ENCODE measurements at places on chromosomes 12 and 14.

DNA sequence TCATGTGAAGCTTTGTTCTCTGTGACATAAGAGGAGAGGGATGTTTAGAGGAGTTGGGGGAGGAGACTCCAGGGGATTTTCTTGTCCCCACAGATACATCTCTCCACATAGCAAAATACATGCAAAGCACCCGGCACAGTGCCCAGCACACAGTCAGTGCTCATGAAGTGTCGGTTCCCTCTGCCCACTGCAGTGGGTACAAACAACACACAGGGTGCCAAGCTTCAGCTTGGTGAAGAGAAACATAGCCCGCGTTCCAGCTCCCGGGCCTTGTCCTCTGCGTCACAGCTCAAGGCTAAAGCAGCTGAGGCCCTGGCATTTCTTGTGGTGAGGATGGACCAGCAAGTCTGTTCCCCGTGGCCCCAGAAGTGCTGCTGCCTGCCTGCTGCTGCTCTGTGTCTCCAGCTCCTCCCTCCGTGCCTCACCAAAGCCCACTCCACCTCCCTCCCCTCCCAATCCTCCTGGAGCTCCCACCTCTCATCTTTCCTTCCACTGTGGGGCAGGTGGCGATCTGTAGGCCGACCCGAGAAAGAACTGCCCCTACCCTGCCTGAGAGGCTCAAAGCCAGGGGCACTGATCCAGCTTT lies 57.0 kb upstream of the FKBP4 start:
- no peak for DNase-seq

GRCh38 chr12:18905134-18905533 lies 167.2 kb downstream of the CAPZA3 start:
- DNase-seq, result no peak

DNA sequence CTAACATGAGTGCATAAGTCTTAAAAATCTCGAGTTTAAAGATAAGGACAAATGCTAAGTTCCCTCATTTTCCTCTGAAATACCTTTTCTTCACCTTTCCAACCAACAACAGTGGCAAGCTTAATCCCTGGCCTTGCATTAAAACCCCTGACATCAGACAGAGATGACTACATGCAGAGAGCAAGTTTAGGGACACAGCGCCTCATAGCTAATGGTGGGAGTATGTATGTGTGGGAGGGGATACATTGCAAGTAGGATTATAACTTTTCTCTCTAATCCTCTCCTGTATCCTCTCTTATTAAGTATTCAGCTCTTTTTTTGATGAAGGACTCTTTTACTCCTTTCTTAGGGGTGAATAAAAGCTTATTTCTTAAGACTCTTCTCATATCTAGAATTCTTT lies 547.1 kb downstream of the CCER1 start:
- DNase-seq, result no peak

DNA sequence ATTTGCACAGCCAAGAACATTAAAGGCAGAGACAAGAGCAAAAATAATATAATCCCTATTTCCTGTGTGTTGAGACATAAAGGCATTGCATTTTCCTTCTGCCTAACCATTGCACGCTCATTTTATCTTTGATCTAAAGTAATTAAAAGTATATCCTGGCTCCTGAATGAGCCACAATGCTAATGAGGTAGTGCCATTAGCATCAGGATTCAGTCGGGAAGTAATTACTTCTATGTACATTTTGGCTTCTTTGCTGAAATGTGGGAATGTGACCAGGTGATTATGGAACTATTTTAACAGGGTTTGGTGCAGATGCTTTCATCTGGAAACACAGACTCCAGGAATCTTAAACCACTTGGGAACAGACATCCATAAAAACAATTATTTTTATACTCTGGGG lies 77.4 kb downstream of the TMTC1 start:
- no peak for DNase-seq

- peak; percentile 54 for DNase-seq
These were observed 52.4 kb upstream of the EIF5 start for GRCh38 chr14:103281496-103282231.

DNA sequence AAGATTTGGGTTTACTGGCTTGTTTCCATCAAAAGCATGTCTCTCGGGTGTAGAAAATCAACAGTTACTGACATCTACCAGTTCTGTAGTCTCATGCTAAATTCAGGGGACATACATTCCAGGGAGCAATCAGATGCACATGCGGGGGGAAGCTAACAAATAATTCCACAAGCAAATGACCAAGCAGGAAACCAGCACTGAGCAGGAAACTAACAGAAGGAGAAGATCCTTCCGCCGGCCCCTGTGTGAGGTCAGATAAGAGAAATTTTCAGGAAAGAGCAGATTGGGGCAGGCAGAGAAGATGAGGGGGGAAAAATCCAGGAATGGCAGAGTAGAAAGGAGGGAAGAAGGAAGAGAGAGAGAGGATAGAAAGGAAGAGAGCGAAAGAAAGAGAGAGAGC lies 127.6 kb upstream of the TMCC3 start:
- DNase-seq, result no peak

DNA sequence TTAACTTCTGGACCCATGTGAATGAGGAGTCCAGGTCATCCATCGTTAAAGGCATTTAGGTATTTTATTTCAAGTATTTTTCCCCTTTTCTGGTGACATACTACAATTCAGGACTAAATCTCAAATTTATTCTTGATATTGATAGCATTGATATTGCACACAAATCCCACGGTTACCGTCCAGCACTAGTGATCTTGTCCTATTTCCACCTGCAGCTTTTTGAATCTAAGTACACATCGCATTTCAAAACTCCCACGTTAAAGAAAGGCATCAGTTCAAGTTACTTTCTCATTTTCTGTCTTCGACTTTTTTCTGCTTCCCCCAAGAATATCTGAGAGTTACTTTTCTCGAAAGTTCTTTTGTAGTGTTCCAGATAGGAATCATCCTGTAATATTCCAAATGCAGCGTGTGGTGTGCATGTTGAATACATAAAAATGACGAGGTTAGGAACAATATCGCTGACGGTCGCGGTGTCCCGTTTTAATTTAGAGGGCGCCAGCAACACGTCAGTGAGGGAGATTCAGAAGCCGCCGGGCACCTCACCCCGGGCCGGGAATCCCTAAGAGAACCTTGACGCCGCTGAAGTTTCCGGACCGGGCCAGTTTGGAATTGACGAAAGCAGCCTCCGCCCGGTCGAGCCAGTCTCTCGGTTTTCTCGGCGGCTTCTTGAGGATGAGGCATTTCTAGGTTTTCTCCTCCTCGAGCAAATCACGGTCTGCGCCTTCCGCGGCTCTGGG lies 569 bp upstream of the RGS6 start:
- no peak for DNase-seq

- no peak for DNase-seq
These were observed 8.4 kb downstream of the DAD1 start for GRCh38 chr14:22580625-22581024.

- DNase-seq, result no peak
These were observed 15.8 kb downstream of the VDR start for GRCh38 chr12:47889040-47889439.

DNA sequence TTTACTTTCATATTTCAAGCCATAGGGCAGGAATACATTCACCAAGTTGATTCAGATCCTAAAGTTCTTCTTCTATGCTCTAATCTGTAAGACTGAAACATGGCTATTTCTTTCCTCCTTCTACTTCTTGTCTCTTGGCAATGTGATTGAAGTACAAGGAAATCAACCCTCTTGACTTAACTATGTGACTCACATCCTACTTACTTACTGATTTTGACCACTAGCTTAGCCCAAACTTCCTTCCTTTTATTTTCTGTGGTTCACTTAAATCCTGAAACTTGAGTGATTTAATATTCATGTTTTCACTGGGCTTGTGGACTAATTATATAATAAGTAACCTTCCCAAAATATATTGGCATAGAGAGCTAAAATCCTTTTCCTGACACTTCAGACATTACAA lies 111.2 kb upstream of the NOVA1 start:
- no peak for DNase-seq

DNA sequence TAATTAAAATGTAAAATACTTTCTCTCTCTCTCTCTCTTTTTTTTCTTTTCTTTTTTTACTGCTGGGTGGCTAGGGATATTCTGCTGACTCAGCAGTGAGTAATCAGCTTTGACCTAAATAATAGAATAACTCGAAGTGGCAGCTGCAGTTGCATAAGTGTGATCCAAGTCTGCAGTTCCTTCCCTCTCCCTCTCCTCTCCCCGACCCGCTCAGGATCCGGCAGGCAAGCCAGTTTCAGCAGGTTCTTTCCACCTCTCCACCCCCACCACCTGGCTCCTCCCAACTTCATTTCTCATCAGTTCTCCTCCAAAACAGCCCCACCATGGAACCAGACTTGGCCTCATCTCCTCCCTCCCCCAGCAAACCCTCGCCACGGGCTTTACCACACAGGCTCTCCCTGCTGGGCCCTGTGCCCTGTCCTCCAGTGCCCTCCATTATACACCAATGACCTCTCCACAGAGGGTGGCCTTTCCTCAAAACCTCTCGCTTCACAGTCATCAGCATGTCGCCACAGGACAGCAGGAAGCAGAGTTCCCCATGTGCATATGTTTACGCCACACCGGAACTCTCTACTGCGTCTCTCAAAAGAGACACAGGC lies 22.4 kb downstream of the SLC7A8 start:
- DNase-seq, result no peak

- no peak for DNase-seq
These were observed 362.1 kb downstream of the RAD51B start for GRCh38 chr14:68181519-68182326.

- no peak for DNase-seq
These were observed 25.3 kb downstream of the PAH start for GRCh38 chr12:102891756-102892155.

GRCh38 chr14:66884149-66884548 lies 305.1 kb upstream of the GARIN2 start:
- no peak for DNase-seq

- no peak for DNase-seq
These were observed 49.5 kb upstream of the METAP2 start for GRCh38 chr12:95424271-95424994.

DNA sequence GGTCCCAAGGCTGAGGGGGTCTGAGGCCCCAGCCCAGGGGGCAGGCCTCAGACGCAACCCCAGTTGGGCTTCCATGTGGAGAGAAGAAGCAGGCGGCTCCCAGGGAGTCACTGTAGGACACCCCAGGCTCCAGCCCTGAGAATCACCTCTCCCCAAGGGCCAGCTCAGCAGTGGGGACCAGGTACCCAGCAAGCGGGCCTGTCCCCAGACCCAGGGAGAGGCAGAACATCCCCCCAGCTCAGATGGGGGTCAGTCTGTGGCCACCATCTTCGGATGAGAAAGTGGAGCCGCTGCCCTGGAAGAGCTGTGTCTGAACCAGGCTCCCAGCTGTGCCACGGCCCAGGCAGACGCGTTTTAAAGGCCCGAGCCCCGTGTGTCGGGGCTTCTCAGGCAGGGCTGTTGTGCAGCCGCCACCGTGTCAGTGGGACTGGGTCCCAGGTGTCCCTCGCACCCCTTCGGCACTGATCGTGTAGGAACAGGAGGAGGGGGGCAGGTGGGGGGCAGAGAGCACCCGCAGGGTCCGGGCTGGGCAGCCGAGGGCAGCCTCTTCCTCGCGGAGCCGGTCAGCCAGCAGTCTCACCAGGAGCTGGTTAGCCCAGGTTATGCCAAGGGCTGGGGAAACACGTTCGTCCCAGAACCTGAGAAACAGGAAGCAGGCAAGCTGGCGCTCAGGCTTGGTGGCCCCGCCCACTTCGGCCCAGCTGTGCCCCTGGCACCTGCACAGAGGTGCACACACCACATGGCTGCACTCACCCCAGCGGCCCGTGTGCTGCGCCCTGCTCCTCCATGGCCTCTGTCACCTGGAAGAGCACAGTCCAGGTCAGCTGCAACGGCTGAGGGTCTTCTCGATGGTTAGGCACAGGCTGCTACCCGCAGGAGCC lies 16.6 kb downstream of the XRCC3 start:
- no peak for DNase-seq

DNA sequence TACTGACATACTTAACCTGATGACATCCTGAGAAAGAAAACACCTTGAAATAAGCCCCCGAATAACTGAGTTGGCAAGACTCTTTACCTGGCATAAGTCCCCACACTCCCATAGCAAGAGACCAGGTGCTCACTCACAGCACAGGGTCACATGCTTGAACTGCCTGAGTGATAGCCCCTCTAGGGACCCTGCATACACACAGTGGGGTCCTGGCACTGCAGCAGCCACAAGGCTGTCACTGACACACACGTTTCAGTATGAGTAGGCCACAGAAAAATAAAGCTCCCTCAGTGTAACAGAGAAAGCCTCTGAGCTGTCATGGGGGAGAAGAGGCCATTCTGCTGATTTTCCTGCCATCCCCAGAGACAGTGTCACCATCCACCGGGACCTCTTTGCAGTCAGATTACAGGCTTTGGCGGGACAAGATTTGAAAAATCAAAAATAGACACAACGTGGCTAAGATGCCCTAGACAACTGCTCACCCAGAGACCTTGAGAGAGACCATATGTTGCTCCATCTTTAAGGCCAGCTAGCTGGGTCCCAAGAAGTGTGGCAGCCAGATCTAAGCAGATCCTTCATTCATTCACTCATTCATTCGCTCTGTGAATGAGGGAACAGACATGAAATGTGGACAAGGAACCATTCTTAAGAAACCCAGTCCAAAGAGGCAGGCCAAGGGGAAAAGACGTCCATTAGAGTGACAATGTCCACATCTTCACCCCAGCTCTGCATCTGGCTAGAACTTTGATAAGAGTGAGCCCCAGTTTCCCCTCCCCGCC lies 1.6 kb downstream of the SCARB1 start:
- no peak for DNase-seq

DNA sequence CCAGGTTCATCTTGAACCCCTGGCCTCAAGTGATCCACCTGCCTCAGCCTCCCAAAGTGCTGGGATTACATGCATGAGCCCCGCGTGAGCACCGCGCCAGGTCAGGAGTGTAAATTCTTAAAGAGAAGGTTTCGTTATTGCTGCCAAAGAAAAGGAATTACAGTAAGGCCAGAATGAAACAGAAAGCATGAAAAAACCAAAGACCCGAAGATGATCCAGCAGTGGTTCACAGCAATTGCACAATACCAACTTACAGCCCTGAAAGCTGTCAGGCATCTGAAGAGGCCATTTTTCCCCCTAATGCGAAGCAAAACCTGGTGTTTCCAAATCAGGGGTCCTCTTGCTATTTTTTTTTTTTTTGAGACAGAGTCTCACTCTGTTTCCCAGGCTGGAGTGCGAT lies 10.3 kb downstream of the RBM23 start:
- DNase-seq, result no peak

- DNase-seq, result no peak
These were observed 54.7 kb upstream of the EIF5 start for GRCh38 chr14:103279142-103280025.

GRCh38 chr12:11795192-11795912 lies 145.9 kb downstream of the ETV6 start:
- DNase-seq, result no peak

GRCh38 chr12:96210376-96211055 lies 16.3 kb downstream of the ELK3 start:
- no peak for DNase-seq

GRCh38 chr14:99079061-99079727 lies 192.8 kb downstream of the BCL11B start:
- DNase-seq, result no peak

- peak; percentile 47 for DNase-seq
These were observed 3.7 kb upstream of the MAPKAPK5 start for GRCh38 chr12:111838353-111838752.

- DNase-seq, result no peak
These were observed 13.1 kb downstream of the CFAP54 start for GRCh38 chr12:96502477-96502876.

GRCh38 chr12:29901585-29901984 lies 117.8 kb upstream of the TMTC1 start:
- DNase-seq, result no peak
